ENCODE measurements at places on chromosomes 13 and 19.

DNA sequence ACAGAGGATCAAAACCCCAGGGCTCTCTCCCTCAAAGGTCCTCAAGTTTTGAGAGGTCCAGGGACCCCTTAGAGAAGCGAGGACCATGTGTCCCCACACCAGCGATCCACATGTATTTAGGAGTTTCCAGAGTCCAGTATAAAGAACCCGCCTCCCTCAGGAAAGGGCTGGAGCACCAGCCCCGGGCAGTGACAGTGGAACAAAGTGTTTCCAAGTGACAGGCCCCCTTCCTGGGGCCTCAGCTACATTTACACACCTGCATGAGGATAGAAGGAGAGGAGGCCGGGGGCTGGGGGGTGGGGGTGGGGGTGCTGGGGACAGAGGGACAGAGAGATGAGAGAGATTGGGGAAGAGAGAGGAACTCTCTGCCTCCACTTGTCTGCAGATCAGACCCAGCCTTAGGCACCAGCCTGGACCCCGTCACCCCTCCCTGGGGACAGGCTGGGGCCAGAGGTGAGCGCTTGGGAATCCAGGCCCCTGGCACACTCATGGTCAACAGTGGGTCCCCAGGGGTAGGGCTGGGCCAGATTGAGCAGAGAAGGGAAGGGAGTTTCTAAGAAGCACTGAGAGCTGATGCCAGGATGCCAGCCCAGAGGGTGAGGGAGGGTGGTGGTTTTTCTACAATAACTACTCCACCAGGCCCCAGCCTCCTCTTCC, 802 bp downstream of the BCAM start:
- no peak for DNase-seq

- no peak for DNase-seq
Measured at GRCh38 chr13:28534210-28534609, 39.3 kb upstream of the FLT1 start.

DNA sequence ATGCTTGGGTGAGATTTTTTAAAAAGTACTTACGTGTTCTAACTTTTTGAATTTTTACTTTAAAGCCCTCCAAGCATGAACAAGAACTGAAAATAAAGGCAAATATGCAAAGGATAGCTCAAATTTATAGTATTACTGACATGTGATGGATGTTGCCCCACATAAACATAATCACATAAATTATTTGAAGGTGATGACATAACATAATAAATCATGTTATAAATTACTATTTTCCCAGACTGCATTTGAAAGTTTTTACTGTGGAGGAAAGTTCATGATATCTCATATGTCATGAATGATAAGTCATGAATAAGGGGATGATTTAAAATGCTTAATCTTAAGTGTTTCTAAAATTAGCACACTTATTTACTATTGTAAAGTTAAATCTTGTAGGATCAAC, 705.7 kb upstream of the SLITRK1 start:
- no peak for DNase-seq

DNA sequence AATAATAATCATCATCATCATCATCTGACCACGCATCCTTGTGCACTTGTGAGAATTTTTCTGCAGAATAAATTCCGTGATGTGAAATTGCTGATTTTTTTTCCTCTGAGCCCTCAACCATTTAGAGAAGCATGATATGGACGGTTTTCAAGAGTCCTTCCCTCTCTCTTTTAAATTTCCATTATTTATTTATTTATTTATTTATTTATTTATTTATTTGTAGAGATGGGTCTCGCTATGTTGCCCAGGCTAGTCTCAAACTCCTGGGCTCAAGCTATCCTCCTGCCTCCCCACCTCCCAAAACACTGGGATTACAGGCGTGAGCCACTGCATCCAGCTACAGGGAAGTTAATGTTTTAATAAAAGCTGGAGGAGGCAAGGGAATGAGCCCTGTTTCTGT, 39.6 kb downstream of the CACNA1A start:
- DNase-seq, result no peak

DNA sequence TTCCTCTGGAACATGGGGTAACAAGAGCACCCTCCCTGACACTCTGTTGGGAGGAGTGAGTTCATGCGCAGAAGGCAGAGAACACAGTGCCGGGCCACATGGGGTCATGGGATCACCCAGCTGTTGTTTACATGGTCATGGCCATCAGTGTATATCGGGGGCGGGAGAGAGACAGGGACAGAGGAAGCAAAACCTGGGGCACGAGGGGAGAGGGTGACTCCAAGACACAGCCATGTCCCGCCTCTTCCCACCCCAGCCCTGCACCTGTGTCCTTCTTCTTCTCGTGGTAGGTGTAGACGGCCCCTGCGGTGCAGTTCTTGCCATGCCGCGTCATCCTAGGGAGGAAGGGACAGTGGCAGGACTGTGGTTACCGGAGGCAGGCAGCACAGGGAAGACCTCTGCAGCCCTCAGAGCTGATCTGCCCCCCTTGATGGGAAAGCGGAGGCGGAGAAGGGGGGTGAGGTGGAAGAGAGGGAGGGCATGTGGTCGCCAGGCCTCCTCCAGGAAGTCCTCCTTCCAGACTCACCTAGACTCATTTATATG, 19.9 kb downstream of the NOSIP start:
- DNase-seq, result no peak

DNA sequence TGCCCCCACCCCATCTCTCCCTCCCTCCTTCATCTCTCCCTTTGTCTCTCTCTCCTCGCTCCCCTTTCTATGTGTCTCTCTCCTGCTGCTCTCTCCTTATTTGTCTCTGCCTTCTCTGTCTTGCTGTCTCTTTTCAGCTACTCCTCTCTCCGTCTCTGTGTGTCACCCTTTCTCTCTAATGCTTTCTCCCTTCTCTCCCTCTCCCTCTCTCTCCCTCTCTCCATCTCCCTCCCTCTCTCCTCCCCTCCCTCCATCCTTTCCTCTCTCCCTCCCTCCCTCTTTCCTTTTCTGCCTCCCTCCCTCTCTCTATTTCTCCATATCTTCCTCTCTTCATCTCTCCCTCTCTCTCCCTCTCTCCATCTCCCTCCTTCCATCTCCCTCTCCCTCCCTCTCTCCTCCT, 682 bp downstream of the ATP4A start:
- DNase-seq, result no peak

Measured in EH (cell line).